ENCODE measurements at places on chromosomes 1 and 21.

GRCh38 chr1:184838504-184838951, 83.9 kb upstream of the EDEM3 start:
- no peak for DNase-seq

GRCh38 chr1:238232084-238232710, 341.5 kb upstream of the ZP4 start:
- DNase-seq = no peak

DNA sequence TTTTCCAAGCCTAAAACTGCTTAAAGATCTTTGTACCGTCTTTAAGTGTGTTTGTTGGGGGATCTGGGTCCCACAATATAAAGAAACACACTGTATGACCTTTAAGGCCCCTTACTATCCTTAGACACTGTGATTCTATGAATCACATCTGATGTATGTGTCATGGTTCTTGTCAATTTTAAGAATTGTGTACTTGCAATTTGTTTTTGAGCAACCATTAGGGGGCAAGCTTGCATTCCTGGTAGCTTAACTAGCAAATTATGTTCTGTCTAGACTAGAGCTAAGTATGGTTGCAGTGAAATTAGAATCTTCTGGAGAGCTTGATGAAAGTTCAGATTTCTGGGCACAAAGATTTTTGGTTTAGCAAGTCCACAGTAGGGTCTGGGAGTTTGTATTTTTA, 219.5 kb downstream of the TPR start:
- no peak for DNase-seq

- no peak for DNase-seq
These were observed 677 bp downstream of the NCAM2 start for GRCh38 chr21:20998886-20999285.

DNA sequence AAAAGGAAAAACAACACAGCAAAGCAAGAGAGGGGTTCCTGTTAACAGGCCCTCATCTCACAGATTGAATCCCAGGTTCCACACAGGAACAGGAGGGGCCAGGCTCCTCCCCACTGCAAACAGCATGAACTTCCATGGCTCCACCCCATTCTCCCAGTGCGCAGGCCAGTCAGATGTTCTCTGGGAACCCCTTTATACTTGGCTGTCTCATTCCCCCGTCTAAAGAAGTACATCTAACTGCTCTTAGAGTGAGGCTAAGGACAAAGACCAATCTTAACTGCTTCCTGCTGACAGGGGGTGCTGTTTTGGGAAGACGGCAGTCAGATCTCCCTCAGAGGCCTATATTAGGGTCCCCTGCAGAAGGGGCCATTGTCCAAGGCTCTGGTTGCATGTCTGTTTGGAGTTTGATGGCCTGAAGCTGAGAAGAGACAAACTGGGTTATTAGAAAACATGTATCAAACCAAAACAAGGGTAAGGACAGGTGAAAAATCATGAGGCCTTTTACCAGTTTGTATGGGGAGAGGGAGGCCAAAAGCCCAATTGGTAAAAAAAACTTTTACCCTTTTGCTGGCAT, 10.5 kb upstream of the NASP start:
- DNase-seq = no peak

- DNase-seq = no peak
These were observed 25.9 kb downstream of the DYRK1A start for GRCh38 chr21:37392441-37392840.

DNA sequence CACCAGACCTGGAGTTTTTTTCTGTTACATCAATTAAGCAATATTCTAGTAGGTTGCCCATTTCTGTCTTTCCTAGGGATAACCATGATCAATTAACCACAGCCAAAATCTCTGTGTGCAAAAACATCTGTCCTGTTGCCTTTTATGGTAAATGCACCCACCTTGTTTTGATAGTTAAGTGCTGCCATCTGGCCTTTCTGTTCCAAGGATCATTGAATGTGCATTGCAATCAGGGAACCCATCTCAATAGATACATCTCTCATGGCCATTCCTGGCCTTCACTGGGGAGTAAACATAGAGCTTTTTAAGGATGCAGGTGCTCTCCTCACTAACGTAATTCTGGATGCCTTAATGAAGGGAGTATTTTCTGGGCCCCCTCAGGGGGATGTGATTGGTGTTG, 111.8 kb upstream of the KIAA1614 start:
- no peak for DNase-seq

- no peak for DNase-seq
These were observed 1.2 kb downstream of the CAMSAP2 start for GRCh38 chr1:200739702-200740570.

DNA sequence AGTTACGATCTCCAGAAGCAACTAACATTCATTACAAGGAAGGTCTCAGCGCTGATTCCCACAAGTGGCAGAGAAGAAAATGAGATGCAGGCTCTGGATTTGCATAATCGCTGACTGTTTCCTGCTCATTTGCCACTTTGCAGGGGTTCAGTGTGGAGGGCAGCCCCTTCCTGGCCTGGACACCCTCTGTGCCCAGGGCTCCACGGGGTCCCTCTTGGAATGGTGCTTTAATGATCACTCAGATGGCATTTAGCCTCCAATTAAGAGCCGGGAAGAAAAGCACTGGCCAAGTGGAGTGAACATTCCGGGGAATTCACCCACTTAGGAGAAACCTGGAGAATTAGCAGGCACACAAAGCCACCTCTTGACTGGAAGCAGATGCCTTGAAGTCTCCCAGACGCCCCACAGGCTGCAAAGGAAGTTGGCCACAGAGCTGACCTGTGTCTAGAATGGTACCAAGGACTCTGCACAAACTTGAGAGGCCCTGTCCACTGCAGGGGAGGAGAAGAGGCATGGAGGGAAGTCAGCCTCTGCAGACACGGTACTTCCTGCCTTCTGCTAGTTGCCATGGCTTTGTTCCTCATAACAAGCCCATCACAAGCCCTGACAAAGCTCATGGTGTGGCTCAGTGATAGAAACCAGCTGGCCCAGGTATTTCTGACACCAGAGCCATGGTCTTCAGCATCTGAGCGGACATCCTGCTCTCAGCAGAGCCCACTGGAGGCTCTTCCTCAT, 157.2 kb downstream of the KAZN start:
- DNase-seq = no peak

DNA sequence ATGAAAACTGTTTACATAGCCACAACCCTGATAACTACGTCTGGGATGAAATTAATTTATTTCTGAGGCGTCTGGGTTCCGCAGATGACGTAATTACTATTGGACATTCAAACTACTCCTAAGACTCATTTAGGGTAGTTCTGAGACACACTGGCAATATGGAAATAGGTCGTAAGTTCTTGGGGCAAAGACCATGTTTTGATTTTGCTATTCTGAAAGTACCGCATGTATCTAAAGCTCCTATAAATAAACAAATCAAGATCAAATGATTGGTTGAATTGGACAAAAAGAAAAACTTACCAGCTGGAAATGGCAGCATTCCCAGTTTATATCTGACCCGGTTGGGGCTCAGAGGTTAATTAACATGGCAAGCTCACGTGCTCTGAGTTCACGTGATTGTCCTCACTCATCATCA, 74.3 kb downstream of the DHRS3 start:
- no peak for DNase-seq

DNA sequence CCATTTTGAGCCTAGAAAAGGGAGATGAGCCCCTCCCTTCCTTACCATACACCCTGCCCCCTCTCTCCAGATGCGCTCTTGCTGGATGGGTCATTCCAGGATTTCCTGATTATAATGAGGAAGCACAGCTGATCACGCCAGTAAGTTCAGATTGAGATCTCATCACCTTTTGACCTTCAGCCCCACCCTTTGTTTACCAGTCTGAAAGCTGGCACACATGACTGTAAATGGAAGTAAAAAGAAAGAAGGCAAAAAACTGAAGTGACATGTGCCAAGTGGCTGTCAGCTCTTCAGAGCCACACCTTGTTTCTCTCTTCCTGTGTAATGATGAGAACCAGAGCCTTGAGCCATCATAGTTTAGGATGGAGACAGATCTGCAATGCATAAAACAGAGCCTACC, 27.9 kb downstream of the S1PR1 start:
- DNase-seq = no peak

DNA sequence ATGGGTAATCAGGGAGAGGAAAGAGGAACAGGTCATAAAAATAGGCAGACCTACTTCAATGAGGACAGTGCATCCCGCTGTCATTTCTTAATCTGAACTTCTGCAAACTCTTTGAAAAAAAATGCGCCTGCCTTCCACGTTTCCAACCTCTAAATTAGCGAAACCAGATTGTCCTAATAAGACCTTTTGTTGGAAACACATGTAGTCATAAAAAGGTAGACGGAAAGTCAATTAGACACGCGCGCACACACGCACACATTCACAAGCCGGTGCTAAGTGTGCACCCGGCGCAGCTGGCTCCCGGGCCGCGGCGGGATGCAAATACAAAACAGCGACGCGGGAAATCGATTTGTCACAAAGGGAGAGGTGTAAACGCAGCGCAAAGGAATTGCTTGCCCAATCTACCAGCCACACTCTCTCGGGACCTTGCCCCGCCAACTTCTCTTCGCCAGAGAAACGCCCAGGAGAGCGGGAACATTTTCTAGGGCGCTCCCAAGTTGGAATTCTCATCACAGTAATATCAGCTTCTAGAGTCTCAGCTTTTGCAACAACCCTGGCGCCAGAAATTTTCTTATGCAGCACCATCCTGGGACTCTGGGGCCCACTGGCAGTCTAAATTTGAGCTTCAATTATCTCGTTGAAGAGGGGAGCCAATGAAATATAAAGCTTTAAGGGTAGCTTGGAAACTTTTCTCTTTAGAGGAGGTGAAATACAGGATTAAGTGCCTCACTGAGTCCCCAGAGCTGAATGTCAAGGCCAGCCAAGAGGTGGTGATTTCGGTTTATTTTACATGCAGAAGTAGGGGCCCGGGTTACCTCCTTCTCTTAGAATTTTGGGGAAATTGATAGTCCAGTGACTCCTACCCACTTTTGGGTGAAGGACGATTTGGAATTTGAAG, 4.5 kb downstream of the PRRX1 start:
- DNase-seq = no peak

GRCh38 chr1:20787029-20787839, at the start of gene HP1BP3:
Gene HP1BP3, minus strand, starts transcription at chr1:20787307. Its CDS starts 6,867 bp downstream, at chr1:20780440.
- DNase-seq = peak; percentile 92

- no peak for DNase-seq
These were observed 26.5 kb downstream of the OLIG1 start for GRCh38 chr21:33096426-33096825.

DNA sequence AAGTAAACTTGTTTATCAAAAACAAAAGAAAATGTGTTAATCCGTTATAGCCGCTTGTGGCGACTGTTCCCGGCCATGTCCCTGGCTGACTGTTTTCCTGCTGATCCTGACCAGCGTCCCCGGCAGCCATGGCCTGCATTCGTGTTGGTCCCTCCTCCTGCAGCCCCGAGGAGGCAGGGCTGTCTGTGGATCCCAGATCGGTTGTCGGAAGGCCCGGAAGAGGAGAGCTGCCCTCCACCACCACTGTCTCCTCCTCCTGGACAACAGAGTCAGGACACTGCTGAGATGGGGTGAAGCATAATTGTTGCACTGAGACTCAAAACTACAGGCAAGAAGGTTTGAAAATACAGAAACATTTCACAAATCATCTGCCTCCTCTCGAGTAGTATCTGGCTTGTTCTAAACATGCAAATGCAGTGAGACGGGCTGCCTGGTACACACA, 3.6 kb upstream of the MXRA8 start:
- no peak for DNase-seq

DNA sequence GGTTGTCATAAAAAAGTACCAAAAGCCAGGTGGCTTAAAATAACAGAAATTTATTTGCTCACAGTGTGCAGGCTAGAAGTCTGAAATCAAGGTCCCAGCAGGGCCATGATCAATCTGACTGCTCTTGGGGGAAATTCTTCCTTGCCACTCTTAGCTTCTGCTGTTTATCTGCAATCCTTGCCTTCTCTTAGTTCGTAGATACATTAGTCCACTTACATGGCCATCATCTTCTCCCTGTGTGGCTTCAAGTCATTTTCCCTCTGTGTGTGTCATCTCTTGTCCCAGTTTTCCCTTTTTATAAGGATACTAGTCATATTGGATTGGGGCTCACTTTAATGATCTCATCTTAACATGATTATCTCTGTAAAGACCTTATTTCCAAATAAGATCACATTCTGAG, 124.0 kb upstream of the NCAM2 start:
- no peak for DNase-seq

- DNase-seq = no peak
These were observed 9.7 kb downstream of the CELA2B start for GRCh38 chr1:15485636-15486035.

GRCh38 chr1:47913225-47913823, 83.9 kb downstream of the TRABD2B start:
- no peak for DNase-seq

DNA sequence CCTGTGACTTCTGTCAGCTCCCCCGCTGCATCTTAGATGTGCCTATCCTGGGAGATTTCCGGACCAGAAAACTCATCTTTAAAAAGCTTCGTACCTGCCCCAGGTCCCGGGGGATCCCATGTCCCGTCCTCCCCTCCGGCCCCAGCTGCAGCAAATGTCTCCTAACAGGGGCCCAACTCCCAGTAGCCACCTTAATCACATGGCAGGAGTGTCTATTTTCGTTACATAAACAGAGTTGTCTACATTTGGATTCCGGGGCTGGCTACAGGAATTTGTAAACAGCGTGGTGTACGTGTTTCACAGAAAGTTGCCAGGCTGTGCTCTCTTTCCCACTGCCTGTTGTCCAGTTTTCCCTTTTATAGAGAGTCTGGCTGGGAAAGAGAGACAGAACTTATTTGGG, 17.9 kb upstream of the KCNE2 start:
- DNase-seq = no peak

- DNase-seq = no peak
These were observed 45.7 kb upstream of the BATF3 start for GRCh38 chr1:212745303-212745702.

DNA sequence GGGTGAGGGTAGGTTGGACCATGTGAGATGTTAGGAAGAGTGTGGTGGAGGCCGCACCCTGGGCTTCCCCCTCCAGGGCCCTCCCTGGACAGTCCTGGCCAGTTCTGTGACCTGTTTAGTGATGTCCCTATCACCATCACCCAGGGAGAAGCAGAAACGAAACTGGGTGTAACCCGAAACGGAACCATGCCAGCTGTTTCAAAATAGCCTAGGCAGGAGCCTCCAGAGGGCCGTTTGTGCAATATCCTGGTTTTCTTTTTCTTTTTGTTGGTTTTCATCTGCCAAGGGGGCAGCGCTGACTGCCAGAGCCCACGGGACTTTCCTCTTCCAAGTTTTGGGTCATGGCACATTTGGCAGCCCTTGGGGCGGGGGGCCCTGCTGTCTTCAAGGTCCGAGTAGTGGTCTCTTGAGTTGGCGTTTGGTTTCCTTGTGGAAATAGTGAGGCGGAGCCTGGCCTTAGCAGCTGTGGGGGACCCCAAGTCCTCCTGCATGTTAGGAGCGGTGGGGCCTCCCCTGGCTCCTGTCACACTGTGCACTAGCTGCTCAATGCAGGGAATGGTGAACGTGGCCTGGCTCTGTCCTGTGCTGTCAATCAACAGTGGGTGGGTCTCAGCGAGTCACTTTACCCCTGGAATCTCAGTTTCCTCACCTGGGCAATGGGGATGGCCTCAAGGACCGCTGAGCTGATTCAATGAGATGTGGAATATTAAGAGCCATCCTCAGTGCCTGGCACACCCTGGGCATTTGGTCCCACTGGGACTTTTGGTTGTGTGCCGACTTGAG, 90.7 kb downstream of the ARHGEF10L start:
- no peak for DNase-seq

All from activated T-cell treated with anti-CD3 and anti-CD28 coated beads, Interleukin-2, amount 50 U/mL, for 24 hours (primary cell).